ENCODE measurements at places on chromosomes 6 and 20.

DNA sequence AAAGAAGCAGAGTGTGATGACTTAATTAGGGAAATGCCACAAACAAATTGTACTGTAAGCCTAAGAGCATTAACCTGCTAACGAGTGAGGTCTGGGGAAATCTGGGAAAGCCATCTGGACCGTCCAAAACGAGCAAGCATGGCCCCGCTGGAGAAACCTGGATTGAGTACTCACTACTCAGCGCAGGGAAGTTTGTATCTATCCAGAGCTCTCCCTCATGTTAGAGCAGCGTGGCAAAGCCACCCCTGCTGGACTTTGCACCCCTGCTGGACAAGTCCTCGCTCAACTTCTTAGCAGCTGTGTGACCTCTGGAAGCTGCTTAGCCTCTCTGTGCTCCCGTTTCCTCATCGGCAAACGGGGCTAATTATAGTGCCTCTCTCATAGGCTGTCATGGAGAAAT is 37.3 kb downstream of the PSMG4 start:
- DNase-seq = no peak

DNA sequence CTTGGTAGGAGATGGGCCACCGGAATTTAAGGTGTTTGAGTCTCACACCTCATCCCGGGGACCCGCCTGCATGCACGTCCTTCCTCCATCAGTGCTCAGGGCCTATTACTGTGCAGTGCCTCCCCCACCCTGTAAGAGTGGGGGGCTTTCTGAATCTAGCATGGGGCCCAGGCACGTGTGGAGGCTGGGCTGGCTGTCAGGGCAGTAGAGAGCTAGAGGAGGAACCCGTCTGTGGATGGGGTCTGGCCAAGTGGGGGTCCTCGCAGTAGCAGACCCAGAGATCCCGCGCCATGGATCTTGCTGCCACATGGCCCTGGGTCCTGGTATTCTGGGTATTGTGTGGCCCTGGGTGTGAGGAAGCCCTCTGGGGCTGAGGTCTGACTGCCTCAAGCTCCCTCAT is 42.9 kb downstream of the SRC start:
- no peak for DNase-seq

- no peak for DNase-seq
Observed at GRCh38 chr6:1758076-1758679, 148.5 kb downstream of the FOXC1 start.

GRCh38 chr20:51562027-51562331 is 19.5 kb upstream of the NFATC2 start:
- DNase-seq = no peak

- no peak for DNase-seq
Observed at GRCh38 chr6:90326404-90327057, 29.9 kb upstream of the BACH2 start.

DNA sequence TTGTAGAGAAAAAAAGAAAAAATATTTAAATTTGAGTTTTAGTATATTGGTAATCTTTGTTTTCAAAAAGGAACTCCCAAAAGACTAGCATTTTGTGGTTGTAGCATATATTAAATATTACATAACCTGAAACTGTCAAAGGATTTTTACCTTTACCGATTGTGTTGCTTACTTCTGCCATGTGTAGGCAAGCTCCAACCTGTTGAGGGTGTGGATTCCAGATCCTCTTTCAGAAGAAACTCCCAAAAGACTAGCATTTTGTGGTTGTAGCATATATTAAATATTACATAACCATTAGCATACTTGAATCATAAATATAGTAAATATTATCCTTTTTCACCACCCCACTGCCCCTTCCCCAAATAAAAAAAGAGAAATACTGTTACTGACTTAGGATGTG is 3.2 kb downstream of the DSE start:
- DNase-seq = no peak

DNA sequence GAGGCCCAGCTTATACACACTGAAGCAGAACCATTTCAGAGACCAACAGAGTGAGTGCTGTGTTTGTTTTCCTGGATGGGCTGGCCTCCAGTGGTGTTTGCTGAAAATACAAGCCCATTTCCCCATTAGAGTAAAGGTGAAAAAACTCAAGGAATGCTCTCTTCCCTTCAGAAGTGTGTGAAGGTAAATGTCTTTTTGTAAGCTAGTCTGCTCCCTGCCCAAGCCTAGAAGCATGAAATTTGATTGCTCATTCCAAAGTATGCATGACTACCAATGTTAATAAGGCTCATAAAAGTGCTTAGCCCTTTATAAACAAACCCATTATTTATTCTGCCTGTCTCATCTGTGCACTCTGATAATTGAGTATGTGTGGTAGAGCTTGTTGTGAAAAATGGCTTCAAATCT is 59.1 kb downstream of the ADGRF1 start:
- no peak for DNase-seq

DNA sequence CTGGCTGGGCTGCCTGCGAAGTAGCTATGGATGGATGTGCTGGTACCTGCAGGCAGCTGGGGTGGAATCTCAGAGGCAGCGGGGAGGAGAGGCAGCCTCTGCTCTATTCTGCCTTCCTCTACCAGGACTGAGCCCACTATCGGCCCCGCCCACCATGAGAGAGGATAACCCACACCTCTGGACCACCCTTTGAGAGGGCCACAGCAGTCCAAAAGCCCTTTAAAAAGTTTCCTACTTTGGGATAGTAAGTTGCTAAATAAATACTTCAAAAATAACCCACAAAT is 36.1 kb downstream of the EZR start:
- DNase-seq = no peak

DNA sequence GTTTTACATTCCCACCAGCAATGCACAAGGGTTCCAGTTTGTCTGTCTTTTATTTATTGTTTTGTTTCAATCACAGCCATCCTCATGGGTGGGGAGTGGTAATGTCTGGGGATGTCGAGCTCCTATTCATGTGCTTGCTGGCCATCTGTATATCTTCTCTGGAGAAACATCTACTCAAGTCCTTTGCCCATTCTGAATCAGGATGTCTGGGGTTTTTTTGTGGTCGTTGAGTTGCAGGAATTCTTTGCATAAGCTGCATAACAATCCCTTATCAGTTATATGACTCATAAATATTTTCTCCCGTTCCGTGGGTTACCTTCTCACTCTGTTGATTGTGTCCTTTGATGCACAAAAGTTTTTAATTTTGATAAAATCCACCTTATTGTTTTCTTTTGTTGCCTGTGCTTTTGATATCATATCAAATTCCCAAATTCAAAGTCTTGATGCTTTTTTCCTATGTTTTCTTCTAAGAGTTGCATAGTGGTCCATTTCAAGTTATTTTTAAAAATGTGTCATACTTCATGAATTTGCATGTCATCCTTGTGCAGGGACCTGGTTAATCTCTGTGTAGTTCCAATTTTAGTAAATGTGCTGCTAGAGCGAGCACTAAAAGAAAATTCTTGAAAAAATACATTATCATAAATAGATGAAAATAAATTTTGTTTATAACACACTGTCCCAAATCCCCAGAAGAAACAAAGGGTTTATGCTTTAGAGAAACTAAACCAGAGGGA is 54.9 kb upstream of the PDE10A start:
- DNase-seq = no peak

DNA sequence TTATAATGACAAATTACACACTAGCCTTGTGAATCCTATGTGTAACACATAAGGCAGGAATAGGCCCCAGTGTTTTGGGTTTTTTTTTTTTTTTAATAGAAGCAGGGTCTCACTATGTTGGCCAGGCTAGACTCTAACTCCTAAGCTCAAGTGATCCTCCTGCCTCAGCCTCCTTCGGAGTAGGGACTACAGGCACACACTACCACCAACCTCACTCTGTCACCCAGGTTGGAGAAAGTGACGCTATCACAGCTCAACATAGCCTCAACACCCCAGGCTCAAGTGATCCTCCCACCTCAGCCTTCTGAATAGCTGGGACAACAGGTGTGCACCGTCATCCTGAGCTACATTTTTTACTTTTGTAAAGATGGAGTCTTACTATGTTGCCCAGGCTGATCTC is 205.8 kb upstream of the RREB1 start:
- no peak for DNase-seq

DNA sequence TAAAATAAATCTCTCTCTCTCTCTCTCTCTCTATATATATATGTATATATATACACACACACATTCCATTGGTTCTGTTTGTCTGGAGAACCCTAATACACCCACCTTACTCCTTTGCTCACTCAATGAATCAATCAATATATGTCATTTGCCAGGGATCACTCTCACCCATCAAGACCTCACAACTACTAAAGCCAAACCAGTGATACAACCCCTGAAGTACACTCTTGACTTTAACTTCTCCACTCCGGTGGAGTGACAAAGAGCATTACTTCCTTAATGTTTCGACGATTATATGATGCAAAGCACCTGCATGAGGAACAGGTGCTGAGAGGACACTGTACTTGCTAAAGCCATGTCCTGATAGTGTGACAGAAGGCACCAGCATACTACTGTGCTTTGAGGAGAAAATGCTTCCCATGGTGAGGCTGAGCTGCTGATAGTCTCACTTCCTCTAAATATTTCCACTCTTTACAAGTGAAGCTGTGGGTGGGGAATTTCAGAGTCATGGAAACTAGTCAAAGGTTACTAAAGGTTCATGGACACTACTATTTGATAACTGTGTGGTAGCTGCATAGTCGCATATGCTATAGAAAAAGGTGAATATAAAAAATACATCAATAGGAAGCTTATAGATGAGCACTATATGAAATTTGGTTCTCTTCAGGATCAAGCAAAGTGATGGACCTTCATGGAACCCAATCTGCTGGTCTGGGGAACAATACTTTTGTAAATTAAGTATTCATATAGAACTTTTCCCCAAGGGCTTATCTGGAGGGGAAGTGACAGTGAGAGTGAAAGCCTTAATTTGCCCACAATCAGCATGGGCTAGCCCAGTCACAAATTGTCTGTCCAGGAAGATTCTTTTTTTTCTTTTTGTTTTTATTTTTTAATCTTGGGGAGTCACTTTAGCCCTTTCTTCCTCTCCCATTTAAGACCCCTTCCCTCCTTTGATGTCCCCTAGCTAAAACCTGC is 141.9 kb upstream of the NEDD9 start:
- DNase-seq = no peak

DNA sequence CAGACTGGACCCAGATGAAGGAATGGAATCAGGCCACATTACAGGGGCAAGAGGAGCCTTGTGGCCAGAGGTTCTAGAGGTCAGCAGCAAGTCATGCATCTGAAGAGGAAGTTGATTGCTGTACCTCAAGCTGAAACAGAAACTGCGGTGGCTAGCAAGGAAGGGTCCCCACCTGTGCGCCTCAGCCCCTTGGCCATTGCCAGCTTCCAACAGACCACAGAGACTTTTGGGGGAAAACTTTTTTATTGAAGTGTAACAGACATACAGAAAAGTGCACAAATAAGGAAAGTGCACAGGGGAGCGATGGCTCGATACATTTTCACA is 26.8 kb upstream of the SLC9A8 start:
- DNase-seq = no peak

- DNase-seq = no peak
Observed at GRCh38 chr20:2816583-2817340, 598 bp downstream of the TMEM239 start.

DNA sequence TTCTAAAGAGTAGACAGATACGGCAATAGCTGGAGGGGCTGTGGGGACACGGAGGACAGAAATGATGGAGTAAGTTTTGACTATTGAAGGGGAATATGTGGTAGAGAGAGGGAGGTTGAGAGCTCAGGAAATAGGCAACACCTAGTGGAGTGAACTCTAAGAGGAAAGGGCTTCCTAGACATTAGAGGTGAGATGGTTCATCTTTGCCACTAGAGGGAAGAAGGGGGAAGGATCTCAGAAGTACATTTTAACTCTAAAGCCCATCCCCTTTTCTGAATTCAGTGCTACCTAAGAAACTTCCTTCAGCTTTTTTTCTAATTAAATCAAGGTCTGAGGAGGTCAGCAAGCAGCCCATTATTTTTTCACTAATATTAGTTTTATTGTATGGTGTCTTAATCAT is 689.4 kb upstream of the MAP3K7 start:
- DNase-seq = no peak

GRCh38 chr6:55069132-55069781 is 105.1 kb upstream of the HCRTR2 start:
- DNase-seq = no peak

- DNase-seq = no peak
Observed at GRCh38 chr20:15618912-15619311, 954.3 kb downstream of the KIF16B start.

DNA sequence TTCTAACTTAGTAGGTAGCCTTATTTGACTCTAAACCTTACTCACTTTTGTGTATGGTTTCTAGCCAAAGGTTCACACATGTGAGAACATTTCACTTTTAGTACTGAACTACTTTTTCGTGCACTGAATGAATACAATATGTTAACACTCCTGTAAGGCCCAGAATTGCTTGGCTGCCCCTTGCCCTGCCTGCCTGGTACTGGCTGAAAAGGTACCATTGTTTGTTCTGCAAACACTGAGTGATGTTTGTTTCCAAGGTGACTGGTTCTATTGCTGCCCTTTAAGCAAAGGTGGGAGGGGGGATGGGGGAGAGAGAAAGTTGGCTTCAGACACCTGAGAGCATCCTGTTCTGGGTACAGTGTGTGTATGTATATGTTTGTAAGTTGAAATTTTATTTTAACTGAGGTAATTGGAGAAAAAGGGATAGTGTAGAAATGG is 31.2 kb downstream of the RREB1 start:
- DNase-seq = no peak

DNA sequence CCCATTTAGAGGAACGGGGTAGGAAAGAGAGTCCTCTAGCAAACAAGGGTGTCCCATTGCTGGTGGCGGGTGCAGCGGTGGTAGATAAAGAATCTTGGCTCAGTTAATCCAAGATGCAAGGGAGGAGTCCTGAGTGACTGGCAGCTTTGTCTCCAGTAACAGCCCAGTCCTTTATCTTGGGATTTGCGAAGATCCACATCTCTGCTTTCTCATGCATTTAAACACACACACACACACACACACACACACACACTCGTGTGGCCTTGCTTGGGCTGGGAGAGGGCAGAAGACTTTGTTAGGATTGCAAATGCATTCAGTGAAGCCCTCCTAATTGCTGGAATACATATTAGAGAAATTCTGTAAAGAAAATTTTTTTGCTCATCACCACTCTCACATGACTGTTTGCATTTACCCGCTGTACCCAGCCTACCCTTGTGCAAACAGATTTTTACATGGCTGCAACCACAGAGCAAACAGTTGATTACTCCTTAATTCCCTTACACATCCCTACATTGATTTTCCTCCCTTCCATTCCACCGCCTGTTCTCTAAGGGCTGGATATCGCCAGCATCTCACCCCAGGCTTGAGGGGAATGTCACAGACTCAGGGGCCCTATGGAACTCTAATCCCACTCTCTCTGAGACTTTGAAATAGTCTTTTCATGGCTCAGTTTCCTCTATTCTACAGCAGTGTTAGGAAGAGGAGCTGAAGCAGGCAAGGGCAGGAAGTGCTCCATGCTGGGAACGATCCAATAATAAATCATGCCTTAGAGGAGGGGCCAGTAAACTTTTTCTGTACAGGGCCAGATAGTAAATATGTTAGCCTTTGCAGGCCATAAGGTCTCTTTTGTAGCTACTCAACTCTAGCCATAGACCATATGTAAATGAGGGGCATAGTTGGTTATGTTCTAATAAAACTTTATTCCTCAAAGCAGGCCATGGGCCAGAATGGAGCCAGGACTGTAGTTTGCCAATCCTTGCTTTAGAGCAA is 3.5 kb downstream of the C6orf132 start:
- no peak for DNase-seq

- DNase-seq = peak; percentile 41
Observed at GRCh38 chr6:144149894-144150709, at the start of gene STX11. Gene STX11, plus strand, starts transcription at chr6:144150517. Its CDS starts 36,111 bp downstream, at chr6:144186628.

All from stimulated activated CD8-positive, alpha-beta memory T cell treated with anti-CD3 and anti-CD28 coated beads, Interleukin-7, amount 100 ng/mL, for 1 hour (primary cell).